Stomach (tissue), 19 donors: ENCODE measurements at places on chromosomes 2 and 18. TPM values are rescaled to one million over a fixed set of nuclear protein-coding genes. Genes with fewer than 3 reads are reported as not detected.

QPCT gene
- total RNA-seq = 4.8 TPM

BOLL gene
- not detected for total RNA-seq

MSH6 gene
- 10.7 TPM for total RNA-seq

RAB6C gene
- total RNA-seq = not detected
